NCI-H1694 treated with DMSO at 0.1 percent for 48 hours (cell line): ENCODE measurements at places on chromosomes 2 and 18.

DNA sequence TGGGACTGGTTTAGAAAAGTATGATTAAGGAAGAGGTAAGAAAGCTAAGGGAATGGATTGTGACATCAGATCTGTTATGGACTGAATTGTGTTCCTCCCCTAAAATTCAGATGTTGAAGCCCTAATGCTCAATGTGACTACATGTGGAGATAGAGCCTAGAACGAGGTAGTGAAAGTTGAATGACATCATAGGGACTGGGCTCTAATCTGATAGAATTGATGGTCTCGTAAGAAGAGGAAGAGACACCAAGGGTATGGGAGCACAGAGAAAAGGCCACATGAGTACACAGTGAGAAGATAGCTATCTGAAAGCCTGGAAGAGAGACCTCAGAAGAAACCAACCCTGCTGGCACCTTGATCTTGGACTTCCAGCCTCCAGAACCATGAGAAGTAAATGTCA, 178.3 kb downstream of the TRIB2 start:
- no peak for DNase-seq

DNA sequence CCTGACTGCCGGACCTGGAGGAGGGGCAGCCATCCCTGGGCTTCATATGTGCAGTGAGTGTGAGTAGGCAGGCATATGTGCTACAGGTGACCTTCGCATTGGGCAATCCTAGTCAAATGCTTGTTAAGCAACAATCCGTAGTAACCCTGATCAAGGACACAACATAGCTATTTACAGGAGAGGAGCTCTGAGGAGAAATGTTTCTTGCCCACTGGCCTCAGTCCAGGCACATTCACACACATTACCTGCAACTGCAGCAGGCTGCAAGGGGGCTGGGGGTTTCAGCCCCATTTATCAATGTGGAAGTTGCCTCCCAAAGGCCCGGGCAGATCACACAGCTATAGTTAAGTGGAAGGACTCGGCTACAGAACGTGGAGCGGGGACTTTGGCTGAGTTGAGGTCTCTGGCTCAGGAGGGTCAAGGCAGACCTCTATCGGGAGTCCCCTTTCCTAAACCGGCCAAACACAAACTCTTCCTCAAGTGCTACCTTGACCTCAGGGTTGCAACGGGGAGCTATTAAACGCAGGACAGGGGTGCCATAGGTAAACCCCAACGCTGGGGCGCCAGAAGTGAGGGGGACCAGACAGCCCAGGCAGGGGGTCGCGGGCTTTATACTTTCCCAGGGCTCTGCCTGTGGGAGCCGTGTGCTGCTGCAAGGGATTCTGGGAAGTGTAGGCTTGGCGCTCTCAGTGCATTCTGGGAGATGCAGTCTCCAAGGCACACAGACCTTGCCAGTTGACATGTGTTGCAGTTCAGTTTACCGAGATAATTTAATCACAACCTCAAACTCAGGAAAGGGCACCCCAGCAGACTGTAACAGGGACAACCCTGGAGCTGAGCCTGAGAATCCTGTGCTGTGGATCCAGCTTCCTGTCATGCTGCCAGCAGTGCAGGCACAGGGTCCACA, 9.4 kb downstream of the KHK start:
- DNase-seq: peak; percentile 95

DNA sequence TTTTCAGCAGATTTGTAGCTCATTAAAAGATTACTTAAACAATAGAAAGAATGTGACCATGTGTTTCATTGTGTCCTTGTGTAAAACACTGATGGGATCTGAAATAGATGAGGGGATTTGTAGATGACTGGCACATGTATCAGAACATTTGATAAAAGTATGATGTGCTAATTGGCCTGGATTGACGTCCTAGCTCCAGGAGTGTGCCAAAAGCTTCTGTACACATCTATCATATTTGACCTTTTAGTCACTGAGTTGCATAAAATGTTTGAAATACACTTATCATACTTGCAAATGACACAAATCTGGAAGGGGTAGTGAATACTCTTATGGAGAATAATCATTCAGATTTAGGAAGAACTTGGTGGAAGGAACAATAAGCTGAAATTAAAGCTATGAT, 778.5 kb downstream of the ERBB4 start:
- DNase-seq: no peak

DNA sequence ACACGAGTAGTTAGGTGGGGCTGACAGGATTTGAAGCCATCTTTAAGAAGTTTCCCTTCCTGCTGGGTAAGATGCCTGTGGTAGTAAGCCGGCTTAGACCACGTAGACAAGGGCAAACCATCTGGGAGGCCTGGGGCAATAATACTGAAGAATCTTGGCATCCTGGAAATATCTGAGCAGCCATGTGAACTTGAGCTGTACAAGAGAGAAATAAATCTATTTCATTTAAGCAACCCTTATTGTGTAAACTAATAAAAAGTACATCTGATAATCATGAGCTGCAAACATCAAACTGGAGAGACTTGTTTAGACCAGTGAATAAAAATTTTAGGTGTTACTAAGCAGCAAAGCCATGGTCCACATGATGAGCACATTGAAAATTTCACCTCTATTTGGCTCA, 11.4 kb upstream of the CETN1 start:
- DNase-seq: no peak

- DNase-seq: no peak
Measured at GRCh38 chr2:68835621-68836020, 35.6 kb downstream of the BMP10 start.

DNA sequence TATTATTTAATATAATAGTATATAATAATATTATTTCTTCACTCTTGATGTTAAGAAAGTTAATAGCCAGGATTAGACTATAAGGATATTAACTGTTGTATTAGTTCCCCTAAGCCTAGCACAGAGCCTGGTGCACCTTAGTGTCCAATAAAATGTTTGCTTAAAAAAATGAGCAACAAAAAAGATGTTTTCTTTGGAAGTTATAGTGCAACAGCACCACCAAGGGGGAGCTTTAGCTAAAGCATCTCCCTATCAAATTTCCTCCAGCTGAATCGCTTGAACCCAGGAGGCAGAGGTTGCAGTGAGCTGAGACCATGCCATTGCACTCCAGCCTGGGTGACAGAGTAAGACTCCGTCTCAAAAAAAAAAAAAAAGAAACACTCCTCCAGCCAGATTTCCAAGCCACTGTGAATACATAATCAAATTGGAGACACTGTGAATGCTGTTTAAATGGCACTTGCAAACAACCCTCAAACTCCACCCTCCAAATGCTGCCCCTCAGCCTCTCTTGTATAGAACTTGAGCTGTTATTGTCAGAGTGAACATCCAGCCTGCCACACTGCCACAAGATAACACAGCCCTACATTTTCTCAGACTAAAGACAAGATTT, 221.9 kb downstream of the DYM start:
- no peak for DNase-seq

- DNase-seq: no peak
Measured at GRCh38 chr2:95271381-95271971, 2.8 kb upstream of the PROM2 start.

GRCh38 chr2:172662099-172662498, 73.5 kb upstream of the RAPGEF4 start:
- no peak for DNase-seq

DNA sequence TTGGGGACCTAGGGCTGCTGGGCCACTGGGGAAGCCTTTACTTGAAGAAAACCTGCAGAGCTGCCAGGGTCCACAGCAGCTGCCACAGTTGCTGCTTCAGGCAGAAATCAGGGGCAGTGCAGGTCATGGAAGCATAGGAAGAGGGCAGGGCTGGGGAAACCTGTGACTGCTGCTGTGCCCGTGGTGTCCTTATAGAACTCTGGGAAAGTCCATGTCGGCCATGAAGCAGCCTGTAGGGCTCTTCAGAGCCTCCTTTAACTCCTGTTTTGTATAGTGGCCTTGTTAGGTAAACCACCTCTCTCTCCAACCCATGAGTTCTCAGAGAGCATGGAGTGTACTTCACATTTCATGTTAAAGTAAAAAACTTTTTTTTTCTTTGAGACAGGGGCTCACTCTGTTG, 62.1 kb downstream of the SMAD4 start:
- DNase-seq: no peak

GRCh38 chr2:14340703-14341102, 291.8 kb upstream of the LRATD1 start:
- no peak for DNase-seq

DNA sequence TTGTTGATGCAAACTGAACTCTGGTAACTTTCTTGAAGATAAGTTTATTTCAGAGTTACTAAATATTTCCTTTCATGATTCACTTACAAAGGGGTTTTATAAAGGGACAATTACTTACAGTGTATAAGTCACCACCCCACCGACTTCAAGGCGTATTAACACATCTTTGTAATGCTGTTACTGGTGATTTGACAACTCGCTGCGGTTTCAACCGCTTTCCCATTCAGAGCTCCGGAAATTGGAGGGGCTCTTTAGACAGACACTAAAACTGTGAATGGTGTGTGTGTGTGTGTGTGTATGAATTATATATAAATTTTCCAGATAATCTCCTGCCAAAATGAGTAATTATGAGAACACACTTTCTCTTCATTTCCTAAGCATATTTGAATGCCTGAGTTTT, 4.9 kb downstream of the TM4SF20 start:
- DNase-seq: no peak

DNA sequence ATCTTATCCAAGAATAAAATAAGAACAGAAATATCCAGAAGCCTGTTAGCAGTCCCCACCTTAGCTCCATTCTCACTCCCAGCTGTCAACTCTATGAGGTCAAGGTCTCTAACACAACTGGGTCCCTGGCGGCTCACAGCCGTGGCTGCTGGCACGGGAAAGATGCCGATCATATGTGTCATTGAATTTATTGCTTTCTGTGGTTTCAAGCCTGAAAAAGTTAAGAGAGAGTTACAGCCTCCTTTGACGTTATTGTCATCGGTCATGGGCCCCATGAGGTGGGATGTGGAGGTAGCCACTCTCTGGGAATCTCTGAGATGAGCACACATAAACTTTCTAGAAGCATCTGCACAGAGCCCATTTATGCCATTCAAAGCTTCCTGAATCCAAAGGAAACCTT, 28.7 kb upstream of the CABLES1 start:
- DNase-seq: no peak

DNA sequence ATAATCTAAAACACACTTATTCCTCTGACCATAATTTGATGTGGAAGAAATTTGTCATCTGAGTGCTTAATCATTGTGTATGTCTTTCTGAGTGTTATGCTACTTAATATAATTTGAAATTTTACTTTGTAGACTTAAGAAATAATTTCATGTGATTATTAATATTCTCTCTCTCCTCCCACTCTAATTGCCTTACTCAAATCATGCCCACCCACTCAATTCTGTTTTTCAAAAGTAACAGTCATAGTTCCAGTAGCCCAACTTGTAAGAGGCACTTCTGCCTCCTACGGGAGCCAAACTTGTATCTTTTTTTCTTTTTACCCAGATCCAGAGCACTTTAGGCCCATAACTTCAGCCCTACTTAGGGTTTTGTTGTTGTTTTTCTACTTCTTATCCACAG, 18.5 kb upstream of the KYNU start:
- DNase-seq: no peak

GRCh38 chr2:46686811-46687210, 207.4 kb downstream of the TMEM247 start:
- no peak for DNase-seq

DNA sequence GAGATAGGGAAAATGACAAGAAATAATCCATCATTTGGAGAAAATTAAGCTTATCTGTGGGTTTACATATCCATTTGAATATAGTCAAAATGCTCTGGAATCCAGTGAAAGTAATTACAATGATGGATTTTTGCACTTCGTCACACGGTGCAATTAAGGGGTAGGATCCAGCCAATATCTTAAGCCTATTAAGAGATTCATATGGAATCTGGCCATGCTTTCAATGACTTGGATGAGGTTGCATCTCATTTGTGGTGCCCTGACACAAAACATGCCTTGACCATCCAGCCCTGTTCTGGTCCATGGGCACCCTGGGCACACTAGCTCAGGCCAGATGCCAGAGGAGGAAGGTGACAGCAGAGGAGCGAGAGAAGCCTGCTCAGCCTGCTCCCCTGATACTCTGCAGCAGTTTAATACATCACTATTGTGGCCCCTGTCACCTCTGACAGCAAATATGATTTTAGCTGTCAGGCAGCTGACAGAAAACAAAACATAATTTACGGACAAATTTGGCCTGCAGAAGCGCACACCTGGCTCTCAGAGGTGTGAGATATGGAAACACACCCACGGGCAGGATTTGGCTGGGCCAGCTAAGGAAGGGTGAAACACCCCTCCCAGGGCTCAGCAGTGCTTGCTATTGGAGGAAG, 94.1 kb upstream of the ST8SIA3 start:
- no peak for DNase-seq

GRCh38 chr2:18804536-18804935, 215.2 kb upstream of the NT5C1B start:
- DNase-seq: no peak

GRCh38 chr2:150144546-150145298, 342.7 kb downstream of the RND3 start:
- no peak for DNase-seq

DNA sequence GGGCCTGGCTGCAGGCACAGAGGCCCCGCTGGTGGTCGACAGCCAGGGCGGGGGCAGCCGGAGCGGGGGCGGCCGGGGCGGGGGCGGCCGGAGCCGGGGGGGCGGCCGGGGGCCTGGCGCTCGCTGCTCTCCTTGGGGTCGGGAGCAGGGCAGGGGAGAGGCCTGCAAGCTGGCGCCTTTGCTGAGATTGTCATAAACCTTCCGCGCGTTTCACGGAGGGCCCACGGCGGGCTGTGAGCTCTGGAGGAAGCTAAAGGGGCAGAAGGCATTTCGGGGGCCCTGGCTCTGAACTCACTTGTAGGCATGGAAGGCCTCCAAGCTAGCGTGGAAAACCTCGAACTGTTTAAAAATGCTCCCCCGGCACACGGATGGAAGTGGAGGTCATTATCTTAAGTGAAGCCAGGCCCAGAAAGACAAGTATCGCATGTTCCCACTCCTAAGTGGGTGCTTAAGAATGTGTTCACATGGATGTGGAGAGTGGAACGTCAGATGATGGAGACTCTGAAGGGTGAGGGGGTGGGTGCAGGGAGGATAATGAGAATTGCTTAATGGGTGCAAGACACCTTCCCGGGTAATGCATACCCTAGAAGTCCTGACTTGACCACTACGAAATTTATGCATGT, 629 bp downstream of the PRELID3A start:
- DNase-seq: no peak

GRCh38 chr2:29165362-29166241, 50.4 kb downstream of the CLIP4 start:
- no peak for DNase-seq

- DNase-seq: no peak
Measured at GRCh38 chr2:70751881-70752280, 16.1 kb downstream of the ADD2 start.

DNA sequence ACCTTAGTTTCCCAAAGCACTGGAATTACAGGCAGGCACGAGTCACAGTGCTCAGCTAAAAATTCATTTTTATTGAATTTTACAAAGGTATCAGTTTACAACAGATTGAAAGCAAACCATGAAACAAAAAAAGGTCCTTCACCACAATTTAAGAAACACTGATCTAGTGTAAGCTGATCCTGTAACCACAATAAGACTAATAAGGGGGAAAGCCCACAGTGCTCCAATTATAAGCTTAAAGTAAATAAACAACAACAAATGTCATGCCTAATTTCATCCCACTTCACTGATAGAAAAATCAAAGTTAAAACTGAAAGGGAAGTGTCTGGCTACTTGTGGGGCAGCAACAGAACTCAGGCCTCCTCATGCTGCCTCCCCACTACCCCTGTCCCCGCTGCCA, 49.2 kb downstream of the ICA1L start:
- no peak for DNase-seq
